Pulmonary artery endothelial cell (primary cell): ENCODE measurements at places on chromosomes 5 and 9. TPM values are rescaled to one million over a fixed set of nuclear protein-coding genes. Genes with fewer than 3 reads are reported as not detected.

CCL27 gene
- 0.14 TPM in 1 of 2 replicates, not detected in the other for total RNA-seq

AQP3 gene
- total RNA-seq = 0.20 and 0.78 TPM in 2 replicates

CDC25C gene
- total RNA-seq = 6.0 and 15.5 TPM in 2 replicates

DNA sequence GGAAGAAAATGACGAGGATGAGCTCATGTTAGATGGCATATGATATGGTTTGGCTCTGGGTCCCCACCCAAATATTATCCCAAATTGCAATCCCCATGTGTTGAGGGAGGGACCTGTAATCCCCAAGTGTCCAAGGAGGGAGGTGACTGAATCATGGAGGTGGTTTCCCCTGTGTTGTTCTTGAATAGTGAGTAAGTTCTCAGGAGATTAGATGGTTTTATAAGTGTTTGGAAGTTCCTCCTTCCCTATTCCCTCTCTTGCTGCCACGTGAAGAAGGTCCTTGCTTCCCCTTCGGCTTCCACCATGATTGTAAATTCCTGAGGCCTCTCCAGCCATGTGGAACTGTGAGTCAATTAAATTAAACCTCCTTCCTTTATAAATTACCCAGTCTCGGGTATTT is 10.1 kb downstream of the EDIL3 start:
- no peak for DNase-seq

GRCh38 chr5:14762549-14763216 is 98.2 kb downstream of the OTULIN start:
- DNase-seq = no peak

DNA sequence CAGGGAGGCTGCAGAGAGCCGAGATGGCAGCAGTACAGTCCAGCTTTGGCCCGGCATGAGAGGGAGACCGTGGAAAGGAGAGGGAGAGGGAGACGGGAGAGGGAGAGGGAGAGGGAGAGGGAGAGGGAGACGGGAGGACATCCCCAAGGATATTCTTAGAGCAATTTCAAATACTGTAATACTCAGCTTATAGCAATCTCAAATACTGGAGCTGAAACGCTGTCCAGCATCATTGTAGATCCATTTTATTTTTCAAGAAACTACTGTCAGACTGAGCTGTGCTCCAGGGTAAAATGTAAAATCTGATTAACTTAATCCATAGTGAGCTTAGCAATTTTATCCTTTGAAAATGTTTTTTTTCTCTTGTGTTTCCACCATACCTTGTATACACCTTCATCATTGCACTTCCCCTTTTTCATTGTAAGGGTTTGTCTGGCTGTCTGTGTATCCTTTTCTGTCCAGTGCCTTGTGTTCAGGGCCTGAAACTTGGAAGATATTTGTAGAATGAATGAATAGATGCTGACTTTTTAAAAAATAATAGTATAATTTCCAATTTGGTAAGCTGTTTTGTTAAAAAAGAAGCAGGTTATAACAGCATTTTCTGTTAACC is 64.0 kb upstream of the LRRC70 start:
- DNase-seq = no peak

- no peak for DNase-seq
Measured at GRCh38 chr9:4318326-4318725, 18.5 kb upstream of the GLIS3 start.

- no peak for DNase-seq
Measured at GRCh38 chr5:61001647-61002046, 56.6 kb downstream of the NDUFAF2 start.
